ENCODE measurements at places on chromosomes 3 and 15. TPM values are rescaled to one million over a fixed set of nuclear protein-coding genes. Genes with fewer than 3 reads are reported as not detected.

The RAD51 gene
- total RNA-seq: 54.5 TPM

GRCh38 chr15:50968353-50968752 is 59.9 kb downstream of the AP4E1 start:
- DNase-seq: no peak

DNA sequence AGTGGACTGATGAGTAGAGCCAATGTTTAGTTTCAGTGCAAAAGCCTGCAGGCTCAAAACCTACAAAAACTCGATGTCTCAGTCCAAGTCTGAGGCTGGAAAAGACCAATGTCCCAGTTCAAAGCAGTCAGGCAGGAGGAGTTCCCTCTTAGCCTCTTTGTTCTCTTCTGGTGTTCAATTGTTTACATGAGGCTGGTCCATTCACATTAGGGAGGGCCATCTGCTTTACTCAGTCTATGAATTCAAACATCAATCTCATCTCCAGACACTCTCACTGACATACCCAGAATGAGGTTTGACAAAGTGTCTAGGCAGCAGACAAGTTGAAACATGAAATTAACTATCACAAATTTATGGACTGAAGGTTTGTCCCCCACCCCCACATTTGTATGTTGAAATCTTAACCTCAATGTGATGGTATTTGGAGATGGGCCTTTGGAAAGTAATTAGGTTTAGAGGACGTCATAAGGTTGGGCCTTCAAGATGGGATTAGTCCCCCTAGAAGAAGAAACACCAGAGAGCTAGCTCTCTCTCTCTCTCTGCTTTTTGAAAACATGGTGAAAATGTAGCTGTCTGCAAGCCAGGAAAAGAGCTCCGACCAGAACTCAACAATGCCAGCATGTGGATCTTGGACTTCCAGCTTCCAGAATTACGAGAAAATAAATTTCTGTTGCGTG is 438.5 kb upstream of the RGMA start:
- no peak for DNase-seq

The NR1I2 gene
- 0.28 TPM for total RNA-seq

The PRSS50 gene
- not detected for total RNA-seq

The OXSM gene
- total RNA-seq: 10.4 TPM

The TP63 gene
- total RNA-seq: 0.45 TPM

- DNase-seq: no peak
Measured at GRCh38 chr3:149452036-149452435, 22.5 kb upstream of the TM4SF4 start.

GRCh38 chr3:147572970-147573340 is 163.8 kb downstream of the ZIC1 start:
- DNase-seq: no peak

The GALNT15 gene
- not detected for total RNA-seq

The NFKBIZ gene
- total RNA-seq: 72.5 TPM

The ASB14 gene
- total RNA-seq: not detected
